ENCODE measurements at places on chromosomes 3 and 15.
A peak's percentile ranks its signal among the peaks of the same experiment; 100 is the strongest.

GRCh38 chr3:110697961-110698360, 373.7 kb upstream of the NECTIN3 start:
- no peak for DNase-seq

DNA sequence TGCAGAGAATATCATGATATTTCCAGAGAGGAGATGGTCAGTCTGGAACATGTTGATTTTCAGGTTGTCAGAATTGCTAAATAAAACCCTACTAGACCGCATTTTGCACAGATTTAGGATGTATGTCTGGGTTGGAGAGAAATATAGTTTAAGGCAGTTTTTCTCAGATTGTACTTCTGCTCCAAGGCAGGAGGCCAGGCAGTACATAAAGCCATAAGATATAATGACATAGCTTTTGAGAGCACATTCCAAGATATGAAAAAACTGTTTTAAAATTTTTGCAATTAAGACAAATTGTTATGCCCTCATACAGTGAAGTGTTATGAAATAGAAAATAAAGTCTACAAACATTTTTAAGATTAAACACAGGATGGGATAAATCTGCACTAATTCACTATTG, 301.8 kb upstream of the CBLB start:
- no peak for DNase-seq

DNA sequence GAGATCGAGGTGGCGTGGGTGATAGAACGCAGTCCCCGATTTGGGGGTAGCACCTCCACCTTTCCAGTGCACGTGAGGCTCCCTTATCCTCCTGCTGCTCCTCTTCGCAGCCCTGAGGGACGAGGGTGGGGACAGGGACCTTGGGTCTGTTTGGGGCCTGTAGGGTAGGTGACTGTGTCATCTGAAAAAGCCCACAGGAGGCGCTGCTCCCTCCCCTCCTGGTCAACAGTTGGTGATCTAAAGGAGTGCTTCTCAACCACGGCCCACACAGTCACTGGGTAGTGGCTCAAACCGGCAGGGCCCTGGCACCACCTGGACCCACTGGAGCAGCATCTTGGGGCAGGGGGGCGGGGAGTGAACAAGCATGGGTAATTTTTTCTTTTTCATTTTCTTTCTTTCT, 7.1 kb downstream of the LRRK1 start:
- no peak for DNase-seq

DNA sequence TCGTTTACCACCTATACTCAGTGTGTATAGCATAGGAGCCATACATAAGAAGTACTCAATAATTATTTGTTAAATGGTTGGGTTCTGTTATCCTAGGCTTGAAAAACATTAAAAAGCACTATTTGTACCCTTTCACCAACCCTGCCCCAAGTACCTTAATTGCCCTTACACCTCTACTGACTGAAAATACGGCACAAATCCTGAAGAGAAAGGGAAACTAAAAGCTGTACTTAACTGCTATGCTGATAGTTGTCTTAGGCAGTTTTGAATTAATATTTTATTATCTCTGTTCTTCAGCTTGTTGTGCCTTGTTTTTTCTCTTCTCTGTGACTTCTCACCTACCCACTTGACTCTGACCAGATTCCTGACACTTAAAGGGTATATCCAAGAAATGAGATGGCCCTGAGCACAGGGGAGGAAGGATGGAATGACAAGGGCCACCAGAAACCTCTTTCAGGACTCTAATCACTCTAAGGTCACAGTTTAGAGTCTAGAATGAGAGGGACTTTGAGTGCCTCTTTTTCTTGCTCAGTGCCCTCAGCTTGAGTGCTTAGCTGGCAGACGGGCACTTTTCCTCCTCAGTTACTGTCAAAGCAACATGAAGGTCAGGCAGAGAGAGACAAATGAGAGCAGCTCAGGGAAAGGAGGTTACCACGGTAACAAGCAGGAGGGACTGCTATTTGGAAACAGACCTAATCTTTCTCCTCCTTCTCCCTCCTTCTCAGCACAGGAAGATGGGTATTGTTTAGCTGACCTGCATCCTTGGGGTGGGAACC, 136.5 kb downstream of the ZNF609 start:
- no peak for DNase-seq

DNA sequence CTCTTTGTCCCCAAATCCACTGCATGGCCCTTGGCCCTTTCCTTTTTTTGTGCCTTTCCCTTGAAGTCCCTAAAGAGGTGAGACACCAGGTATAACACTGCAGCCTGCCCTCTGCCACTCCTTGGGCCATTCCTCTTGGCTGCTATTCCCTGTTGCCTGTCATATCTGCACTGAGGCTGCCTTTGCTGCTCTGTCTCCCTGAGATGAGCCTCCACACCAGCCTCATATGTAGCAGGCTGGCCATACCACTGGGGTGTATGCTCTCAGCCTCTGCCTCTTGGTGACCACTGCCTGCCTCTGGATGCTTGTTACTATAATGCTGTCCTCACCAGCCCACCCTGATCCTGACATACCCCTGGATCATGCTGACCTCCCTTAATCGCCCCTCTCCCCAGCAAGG, 252.0 kb downstream of the CLSTN2 start:
- no peak for DNase-seq

- no peak for DNase-seq
Observed at GRCh38 chr3:181701096-181701495, 10.6 kb upstream of the SOX2 start.

- no peak for DNase-seq
Observed at GRCh38 chr3:117572786-117573185, 863.2 kb downstream of the TUSC7 start.

- no peak for DNase-seq
Observed at GRCh38 chr15:99106417-99107220, 1.7 kb downstream of the SYNM start.

GRCh38 chr3:80676866-80677265, 909.1 kb upstream of the ROBO1 start:
- DNase-seq: no peak

GRCh38 chr3:132659365-132660051, at the start of gene ACAD11:
Gene ACAD11 (minus strand): TSS chr3:132659809. CDS start chr3:132659751, 58 bp downstream.
- peak; percentile 77 for DNase-seq

DNA sequence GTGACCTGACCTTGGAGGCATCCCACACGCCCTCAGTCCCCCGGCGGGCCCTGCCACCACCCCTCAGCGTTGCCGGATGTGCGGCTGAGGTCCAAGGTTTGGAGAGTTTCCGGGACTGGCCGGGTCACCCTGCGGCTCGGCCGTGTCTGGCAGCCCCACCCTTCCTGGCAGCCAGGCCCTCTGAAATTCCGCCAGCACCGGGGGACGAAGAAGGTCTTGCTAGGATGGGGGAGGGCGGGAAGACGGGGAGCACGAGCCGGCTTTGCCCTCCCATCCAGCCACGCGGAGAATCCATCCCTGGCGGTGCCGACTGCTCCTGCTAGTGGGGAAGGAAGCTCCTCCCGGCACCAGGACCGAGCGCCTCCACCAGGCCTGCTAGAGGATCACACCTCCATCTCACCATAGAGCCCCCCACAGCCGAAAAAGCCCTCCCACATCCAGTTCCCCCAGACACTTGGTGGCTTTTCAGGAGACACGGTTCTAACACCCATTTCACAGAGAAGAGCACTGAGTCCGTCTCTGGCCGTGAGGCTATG, 81.5 kb downstream of the CPN2 start:
- DNase-seq: no peak

- peak; percentile 58 for DNase-seq
Observed at GRCh38 chr3:32575451-32576113, 4.9 kb upstream of the DYNC1LI1 start.

GRCh38 chr15:90046911-90047392, 45.8 kb downstream of the ZNF710 start:
- DNase-seq: peak; percentile 92
